ENCODE measurements at places on chromosomes 7 and 10.

- DNase-seq, result no peak
Measured at GRCh38 chr10:74674927-74675326, 151.5 kb upstream of the KAT6B start.

- no peak for DNase-seq
Measured at GRCh38 chr10:5611899-5612680, 54.3 kb downstream of the ASB13 start.

GRCh38 chr7:129975309-129975708, 22.5 kb upstream of the UBE2H start:
- no peak for DNase-seq

- DNase-seq, result peak; percentile 50
Measured at GRCh38 chr10:120979435-120980278, 128.5 kb downstream of the WDR11 start.

GRCh38 chr7:2799253-2799652, 44.9 kb downstream of the GNA12 start:
- no peak for DNase-seq

All from NCI-H1048 (cell line).